ENCODE measurements at places on chromosomes 6 and 20. TPM values are rescaled to one million over a fixed set of nuclear protein-coding genes. Genes with fewer than 3 reads are reported as not detected.

DNA sequence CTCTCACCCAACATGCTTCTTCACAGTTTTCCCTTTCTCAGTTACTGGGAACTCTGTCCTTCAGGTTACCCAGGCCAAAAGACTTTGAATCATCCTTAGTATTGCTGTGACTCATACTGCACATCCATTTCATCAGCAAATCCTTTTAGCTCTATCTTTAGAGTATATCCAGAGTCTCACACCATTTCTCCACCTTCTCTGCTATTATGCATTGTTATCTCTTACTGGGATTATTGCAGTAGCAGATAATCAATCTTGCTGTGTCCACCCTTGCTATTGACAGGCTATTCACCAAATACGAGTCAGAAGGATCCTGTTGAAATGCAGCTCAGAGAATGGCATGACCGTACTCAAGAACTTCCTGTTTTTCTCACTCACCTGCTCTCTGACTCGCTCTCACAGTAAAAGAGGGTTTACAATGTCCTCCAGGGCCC, 57.3 kb downstream of the BCKDHB start:
- peak; percentile 4 for DNase-seq

DNA sequence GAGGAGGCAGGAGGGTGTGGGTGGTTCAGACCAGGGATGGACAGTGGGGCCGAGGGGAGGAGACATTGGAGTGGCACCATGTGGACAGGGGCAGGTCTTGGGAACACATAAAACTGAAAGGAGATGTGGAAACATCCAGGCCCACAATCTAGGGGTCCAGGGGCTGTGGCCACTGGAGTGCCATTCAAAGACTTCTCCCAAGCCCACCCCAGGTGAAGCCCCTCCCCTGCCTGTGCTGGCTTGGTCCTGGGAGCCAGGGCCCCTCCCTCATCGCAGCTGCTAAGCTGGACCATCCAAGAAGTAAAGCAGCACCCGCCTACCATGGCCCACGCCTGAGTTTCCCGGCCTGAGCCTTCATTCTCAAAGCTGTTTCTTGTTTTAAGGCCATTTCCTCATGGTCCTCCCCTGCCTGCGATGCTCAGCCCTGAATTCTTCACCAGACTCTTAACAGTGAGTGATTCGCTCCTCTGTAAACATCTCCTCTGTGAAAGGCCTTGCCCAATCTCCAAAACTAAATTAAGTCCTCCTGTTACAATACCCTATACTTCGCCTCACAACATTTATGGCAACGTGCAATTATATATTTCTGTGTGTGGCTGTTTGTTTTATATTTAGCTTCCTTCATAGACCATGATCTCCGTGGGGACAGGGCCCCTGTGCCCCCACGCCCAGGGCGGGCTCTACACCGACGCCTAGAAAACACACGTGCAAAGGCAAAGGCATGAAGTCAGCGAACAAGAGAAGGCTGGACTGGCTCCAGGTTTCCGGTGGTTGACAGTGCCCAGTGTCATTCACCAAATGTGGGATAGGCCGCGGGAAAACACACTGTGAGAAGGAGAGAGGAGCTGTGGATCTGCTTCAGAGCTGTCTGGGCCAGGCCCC, 267.8 kb downstream of the ERMARD start:
- DNase-seq, result no peak

GRCh38 chr20:24693466-24694156, 224.2 kb downstream of the SYNDIG1 start:
- DNase-seq, result no peak

GRCh38 chr6:42038163-42038562, 12.2 kb upstream of the TAF8 start:
- DNase-seq, result no peak

- DNase-seq, result peak; percentile 40
Measured at GRCh38 chr6:10759884-10760329, 12.3 kb downstream of the TMEM14B start.

DNA sequence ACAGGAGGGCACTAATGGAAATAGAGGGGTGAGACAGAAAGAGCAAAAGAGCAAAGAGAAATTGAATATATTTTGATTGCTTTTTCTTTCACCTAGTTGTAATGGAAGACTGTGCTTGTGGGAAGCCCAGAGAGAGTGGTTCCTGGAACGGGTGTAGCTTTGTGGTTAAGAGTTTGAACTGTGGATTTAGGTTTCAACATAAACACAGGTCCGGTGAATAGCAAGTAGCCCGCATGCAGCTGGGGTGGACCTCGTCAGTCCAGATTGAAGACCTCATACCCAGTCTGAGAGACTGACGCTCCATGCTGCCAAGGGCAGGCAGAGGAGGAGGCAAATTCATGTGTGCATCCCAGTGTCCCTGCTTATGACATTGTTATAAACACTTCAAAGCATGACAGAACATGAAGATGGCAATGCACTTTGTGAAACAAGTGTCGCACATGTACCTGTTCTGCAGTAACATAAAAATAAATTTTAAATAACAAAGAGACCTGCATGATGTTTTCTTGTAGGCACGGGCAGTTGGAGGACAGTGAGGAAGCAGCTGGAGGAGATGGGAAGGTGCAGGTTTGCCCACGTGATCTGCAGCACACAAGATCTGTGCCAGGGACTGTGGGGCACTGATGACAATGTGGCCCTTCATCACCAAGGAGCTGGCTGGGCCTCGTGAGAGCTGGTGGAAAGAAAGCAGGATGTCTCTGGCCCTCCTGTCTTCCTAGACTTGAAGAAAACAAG, 220.5 kb upstream of the SSTR4 start:
- no peak for DNase-seq

DNA sequence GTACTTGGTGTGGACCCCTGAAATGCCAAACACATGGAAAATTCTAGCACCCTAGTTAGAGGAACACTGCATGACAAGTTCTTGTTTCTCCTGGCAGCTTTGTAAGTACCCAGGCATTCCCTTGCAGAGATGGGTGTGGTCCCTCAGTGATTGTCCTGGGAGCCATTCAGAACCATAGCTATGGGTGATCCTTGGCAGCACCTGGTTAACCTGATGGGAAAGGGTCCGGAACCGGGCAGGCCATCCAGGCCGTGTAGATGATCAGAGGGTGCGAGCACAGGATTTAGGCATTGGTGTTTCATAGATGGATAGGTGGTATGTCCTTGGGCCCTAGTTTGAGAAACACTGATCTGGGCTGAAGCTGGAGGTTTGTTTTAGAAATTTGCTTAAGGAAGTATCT, 95.8 kb downstream of the RPP40 start:
- no peak for DNase-seq

- DNase-seq, result no peak
Measured at GRCh38 chr20:5008759-5009158, 7.4 kb upstream of the SLC23A2 start.

DNA sequence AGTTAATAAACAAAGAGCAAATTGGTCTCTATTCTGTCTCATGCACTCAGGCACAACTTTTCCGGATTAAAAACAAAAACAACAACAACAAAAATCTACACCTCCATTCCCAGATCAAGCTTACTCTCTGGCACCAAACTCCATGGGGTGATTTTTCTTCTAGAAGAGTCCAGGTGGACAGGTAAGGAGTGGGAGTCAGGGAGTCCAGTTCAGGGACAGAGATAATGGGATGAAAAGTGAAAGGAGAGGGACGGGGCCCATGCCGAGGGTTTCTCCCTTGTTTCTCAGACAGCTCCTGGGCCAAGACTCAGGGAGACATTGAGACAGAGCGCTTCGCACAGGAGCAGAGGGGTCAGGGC, 437 bp upstream of the HLA-A start:
- DNase-seq, result no peak

GRCh38 chr6:10999994-11000393, 44.1 kb downstream of the ELOVL2 start:
- DNase-seq, result no peak

DNA sequence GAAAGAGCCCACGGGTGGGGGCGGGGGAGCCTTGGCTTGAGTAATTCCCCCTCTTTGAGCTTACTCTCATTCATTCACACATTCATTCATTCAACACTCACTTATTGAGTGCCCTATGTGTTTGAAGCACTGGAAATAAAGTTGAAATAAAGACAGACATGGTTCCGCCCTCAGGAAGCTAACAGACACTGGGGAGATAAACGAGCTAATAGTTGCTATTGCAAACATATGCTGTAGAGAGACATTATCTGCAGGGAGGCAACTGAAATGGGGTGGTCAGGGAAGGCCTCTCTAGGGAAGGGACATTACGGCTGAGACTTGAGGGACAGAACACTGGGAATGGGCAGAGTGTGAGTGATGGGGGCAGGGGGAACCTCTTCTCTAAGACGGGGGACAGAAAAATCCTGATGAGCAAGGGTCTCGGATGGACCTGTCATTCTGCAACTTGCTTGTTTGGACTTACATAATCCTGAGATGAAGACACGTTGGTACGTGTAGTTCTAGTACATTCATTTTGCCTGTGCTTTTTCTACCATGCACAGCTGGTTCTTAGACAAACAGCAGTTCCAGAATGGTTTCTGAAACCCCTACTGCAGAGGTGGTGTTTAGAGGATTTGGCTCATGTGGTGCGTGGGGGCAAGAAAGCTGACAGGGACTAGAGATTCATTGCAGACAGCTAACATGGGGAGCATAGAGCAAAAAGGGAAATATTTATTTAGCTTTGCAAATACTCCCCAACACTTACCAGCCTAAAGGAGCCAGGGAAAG, 71.1 kb upstream of the BLCAP start:
- no peak for DNase-seq

- DNase-seq, result no peak
Measured at GRCh38 chr20:38889792-38890496, 36.3 kb upstream of the FAM83D start.

- DNase-seq, result no peak
Measured at GRCh38 chr6:15929685-15930084, 199.2 kb upstream of the MYLIP start.

GRCh38 chr6:37967651-37968050, 148.1 kb downstream of the ZFAND3 start:
- no peak for DNase-seq

The PRSS16 gene
- 3.7 TPM for polyA plus RNA-seq

The IMPG1 gene
- not detected for polyA plus RNA-seq

The CLIC5 gene
- polyA plus RNA-seq, result not detected

The TGIF2 gene
- 4.1 TPM for polyA plus RNA-seq

The VNN1 gene
- polyA plus RNA-seq, result 0.03 TPM

The JAG1 gene
- polyA plus RNA-seq, result 75.7 TPM

The CLDN20 gene
- polyA plus RNA-seq, result not detected

The TBX18 gene
- polyA plus RNA-seq, result 20.8 TPM

The RBBP9 gene
- polyA plus RNA-seq, result 21.5 TPM
